ENCODE measurements at places on chromosomes 6 and 20.

DNA sequence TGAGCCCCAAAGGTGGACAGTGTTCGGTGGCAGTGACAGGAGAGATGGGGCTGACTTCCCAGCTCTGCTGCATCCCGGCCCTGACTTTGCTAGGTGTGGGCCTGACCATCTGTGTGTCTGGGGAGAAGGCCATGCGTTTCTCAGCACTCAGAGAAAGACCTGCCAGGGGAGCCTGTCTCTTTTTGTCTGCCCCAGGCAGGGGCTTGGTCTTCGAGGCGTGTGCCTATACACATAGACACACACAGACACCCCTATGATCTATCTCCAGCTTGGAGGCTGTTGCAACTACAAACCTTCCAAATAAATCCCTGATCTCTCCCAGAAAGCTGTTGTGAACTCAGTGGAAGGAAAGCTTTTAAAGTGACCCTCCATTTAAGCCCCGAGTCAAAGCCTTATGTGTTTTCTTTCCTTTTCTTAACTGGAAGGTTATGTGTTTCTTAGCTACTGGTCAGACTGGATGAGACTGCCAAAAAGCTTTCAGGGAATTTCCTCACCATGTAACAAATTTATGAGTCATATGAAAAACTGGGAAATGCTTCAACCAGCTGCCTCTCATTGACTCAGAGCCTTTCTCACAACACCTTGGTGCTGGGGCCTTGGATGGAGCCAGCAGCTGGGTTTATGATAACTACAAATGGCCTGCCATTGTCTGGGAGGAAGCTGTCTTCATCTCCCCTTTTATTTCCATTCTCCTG, 102.6 kb downstream of the CDC5L start:
- no peak for DNase-seq

DNA sequence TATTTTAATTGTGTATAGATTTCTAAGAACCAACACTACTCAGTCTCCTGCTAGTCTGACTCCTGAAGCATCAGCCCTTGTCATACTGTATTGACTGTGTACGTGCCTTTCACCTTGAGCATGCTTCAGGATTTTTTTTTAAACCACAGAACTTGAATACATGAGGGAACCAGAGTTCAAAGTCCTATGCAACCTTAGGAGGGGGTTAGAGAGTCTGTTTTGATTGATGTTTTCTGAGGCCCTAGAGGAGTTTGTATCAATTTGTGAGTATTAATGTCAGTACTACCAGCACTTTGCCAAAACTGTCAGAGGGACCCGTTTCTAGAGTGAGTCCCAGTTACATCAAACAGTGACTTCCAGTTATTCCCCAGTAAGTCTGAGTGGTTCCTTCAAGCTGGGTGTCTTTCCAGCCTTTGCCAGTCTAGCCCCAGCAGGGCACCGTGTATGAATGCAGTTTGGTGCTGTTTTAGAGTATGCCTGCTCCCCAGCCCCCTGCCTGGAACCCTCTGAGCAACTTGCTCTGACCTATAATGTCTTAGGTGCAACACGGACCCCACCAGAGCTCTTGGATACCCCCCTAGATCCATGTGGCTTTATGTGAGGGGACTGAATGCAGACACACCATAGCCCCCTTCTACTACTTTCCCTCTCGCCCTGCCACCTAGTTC, 8.5 kb downstream of the TP53INP2 start:
- DNase-seq = no peak

DNA sequence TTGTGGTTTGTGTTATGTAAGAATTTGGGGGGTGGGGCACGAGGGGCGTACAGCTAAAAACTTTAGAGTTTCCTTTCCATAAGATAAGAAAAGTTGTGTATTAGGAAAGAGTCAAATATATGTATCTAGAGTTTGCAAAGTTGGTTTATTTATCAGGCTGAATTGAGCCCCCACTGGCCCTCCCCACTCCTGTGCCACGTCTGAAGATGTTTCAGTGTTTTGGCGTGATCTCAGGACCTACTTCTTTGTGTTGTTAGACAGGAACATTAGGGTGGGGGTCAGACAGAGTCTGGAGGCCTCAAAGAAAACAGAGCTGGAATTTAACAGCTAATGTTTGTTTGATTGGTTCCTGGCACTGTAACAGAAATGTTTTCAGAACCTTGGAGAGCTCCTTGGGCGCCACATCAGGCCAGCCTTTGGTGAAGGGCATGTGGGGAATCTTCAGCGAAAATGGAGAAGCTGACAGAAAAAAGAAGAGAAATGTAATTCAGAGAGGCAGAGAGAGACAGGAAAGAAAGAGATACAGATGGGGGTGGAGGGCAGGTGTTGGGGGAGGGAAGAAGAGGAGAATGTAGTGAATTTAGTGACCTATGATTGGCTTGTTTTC, 674 bp downstream of the NRSN1 start:
- DNase-seq = peak; percentile 59

GRCh38 chr6:149337320-149337719, 19.8 kb downstream of the TAB2 start:
- DNase-seq = no peak

GRCh38 chr6:137816133-137816579, 50.9 kb upstream of the TNFAIP3 start:
- no peak for DNase-seq

GRCh38 chr6:65979120-65979519, 272.1 kb upstream of the EYS start:
- no peak for DNase-seq

- DNase-seq = peak; percentile 78
Observed at GRCh38 chr6:44245912-44246662, 814 bp upstream of the HSP90AB1 start.

- no peak for DNase-seq
Observed at GRCh38 chr6:143241911-143242310, 181.2 kb downstream of the AIG1 start.
